ENCODE measurements at places on chromosomes 1 and 21. TPM values are rescaled to one million over a fixed set of nuclear protein-coding genes. Genes with fewer than 3 reads are reported as not detected.
A peak's percentile ranks its signal among the peaks of the same experiment; 100 is the strongest.

DNA sequence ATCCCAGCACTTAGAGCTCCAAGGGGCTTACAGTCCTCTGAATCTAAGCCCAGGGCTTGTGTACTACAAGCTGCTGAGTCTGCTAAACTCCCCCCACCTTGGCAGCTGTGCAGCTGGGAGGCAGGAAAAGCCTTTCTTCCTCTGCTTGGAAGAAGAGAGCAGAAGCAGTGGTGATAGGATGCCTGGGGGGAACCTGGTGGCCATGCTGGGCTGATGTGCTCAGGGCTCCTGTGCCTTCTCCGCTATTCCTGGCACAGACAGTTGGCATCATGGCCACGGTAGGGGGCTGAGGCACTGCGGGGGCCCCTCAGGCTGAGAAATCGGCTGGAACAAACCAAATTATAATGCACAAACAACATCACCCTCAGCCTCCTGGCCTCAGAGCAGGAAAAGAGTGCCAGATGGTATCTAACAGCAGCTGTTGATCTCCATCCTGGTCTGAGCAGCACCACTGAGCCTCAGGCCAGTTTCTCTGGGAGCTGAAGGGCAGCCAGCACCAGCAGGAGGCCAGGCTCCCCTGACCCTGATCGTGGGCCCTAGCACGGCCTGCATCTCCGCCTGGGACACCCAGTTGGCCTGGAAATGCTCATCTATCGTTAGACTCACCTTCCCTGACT is 35.8 kb downstream of the ECE1 start:
- ATAC-seq, result no peak

GRCh38 chr1:167909691-167910180 is 4.2 kb downstream of the ADCY10 start:
- ATAC-seq, result no peak

DNA sequence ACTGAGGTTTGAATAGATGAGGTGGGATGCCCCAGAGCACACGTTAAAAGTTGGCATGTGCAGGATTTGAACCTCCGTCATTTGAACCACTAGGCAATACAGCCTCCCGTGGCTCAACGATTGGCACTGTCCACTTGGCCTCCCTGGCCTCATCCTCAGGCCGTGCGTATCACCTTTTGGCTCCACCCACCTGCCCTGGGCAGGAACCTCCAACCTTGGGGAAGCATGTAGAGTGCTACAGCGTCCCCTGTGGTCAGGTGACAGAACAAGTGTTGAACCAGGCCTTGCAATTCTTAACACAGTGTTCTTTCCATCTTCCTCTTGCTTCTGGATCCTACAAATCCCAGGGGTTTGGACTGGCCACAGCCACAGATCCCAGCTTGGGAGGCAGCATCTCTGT is 112.6 kb downstream of the PAX7 start:
- no peak for ATAC-seq

GRCh38 chr1:157106813-157107189 is 7.2 kb upstream of the ETV3L start:
- ATAC-seq, result peak; percentile 8

- ATAC-seq, result no peak
Measured at GRCh38 chr1:197222025-197222685, 45.9 kb upstream of the CRB1 start.

TMOD4 gene
- 1.5 TPM for total RNA-seq

- ATAC-seq, result no peak
Measured at GRCh38 chr1:169694304-169695075, 16.9 kb downstream of the SELL start.

CDK11A gene
- total RNA-seq, result 51.8 TPM

GRCh38 chr1:43919906-43920305 is 13.7 kb upstream of the ARTN start:
- ATAC-seq, result no peak

- ATAC-seq, result no peak
Measured at GRCh38 chr1:17768651-17769241, 13.6 kb downstream of the ACTL8 start.

DNA sequence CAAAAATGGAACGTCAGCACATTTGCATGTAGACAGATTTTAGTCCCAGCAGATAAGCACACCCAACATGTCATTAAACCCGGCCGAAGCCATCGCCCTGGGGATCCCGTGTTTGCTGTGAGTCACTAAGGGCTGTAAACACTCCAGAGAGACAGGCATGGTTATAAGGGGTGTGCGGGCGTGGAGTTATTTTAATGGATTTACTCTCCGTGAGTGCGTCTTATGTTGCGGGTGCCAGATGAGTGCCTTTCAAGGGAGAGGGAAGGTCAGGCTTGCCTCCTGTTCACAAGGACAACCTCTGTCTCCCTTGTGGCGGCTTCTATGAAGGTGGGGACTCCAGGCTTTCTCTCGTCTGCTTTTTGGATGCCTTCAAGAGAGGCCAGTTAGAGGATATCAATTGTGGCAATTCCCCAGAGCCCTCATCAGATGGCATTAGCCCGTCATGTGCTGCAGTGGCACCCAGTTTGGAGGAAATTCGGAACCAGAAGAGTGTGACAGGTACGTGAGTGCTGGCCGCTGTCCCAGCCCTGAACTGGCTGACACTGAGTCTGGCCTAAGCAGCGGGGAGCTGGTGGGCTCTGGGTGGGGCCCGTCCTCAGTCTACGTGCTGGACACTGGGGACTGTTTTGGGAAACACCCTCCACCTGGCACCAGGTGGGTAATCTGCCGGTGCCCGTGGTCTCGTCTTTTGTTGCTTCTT is 223.8 kb upstream of the TMEM51 start:
- no peak for ATAC-seq

- ATAC-seq, result no peak
Measured at GRCh38 chr21:42376338-42376982, 10.1 kb upstream of the TFF1 start.

DNA sequence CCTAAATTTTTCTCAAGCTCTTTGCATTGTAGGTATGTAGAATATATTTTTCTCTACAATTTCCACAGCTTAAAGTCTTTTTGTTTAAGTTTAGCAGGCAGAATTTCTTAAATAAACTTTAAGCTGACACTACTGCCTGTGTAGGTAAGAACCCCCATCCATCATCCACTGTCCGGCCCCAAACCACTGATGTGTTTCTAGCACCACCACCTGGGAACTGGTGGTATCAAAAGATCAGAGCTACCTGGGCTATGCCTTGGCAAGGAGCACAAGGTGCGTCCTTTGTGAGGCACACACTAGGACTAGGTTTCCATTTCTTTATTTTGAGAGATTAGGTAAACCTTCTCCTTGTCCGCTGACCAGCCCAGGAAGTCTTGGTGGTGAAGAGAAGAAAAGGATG is 10.5 kb upstream of the LELP1 start:
- no peak for ATAC-seq

DNA sequence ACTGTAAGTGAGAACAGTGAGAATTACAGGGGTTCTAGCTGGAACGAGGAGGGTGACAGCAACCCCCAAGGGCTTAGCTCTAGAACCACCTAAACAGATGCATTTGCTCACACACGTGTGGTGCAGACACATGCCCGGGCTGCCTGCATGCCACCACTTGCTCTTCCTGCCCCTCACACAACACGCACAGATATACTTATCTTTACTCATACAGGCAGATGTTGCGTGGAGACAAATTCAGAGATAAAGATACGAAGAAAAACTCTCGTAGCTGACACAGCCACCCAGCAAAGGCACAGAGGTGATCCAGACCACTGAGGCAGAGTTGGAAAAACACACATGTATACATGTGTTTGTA is 13.5 kb downstream of the VANGL1 start:
- ATAC-seq, result no peak

GRCh38 chr21:20971296-20971921 is 26.8 kb upstream of the NCAM2 start:
- ATAC-seq, result no peak

GRCh38 chr1:14440166-14440565 is 158.3 kb upstream of the KAZN start:
- ATAC-seq, result no peak

- no peak for ATAC-seq
Measured at GRCh38 chr21:40143822-40144525, 276.7 kb downstream of the PCP4 start.

DNAI4 gene
- total RNA-seq, result 0.65 TPM

DNA sequence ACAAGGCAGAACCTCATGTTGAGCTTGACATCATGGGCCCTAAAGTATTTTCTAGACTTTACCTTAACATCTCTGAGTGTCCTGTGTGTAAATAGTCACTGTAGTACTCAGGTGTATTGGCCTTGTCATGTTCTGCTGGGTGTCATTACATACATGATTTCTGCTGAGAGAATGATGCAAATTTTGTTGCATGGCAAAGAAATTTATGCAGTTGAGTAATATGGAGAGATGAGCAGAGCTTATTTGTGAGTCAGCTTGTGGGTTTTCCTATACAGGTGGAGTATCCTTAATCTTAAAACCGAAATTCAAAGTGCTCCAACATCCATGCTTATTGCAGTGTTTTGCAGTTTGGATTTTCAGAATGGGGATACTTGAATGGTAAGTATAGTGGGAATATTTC is 36.6 kb downstream of the RGL1 start:
- peak; percentile 77 for ATAC-seq

- no peak for ATAC-seq
Measured at GRCh38 chr1:81165963-81166362, 634.8 kb upstream of the ADGRL2 start.

GRCh38 chr1:32052887-32053286 is 19.9 kb upstream of the TMEM39B start:
- ATAC-seq, result no peak

ZFP69 gene
- 3.4 TPM for total RNA-seq

DNA sequence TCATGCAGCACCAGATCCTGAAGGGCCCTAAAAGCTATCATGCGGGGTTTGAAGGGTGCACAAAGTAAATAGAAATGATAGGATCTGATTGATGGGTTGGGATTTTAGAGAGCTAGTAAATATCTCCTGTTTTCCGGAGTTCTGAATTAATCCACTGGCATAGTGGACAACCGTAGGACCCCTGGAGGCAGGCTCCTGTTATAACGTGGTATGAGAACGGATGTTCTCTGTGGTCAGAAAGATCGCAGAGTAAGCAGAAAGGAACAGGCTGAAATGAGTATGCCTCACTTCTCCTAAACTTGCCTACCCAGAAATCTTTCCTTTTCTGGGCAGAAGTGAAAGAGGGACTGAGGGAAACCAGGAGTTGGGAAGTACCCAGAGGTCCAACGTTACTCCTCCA is 470.8 kb downstream of the AJAP1 start:
- peak; percentile 29 for ATAC-seq

- no peak for ATAC-seq
Measured at GRCh38 chr1:180548686-180549317, 10.0 kb upstream of the OVAAL start.

DNA sequence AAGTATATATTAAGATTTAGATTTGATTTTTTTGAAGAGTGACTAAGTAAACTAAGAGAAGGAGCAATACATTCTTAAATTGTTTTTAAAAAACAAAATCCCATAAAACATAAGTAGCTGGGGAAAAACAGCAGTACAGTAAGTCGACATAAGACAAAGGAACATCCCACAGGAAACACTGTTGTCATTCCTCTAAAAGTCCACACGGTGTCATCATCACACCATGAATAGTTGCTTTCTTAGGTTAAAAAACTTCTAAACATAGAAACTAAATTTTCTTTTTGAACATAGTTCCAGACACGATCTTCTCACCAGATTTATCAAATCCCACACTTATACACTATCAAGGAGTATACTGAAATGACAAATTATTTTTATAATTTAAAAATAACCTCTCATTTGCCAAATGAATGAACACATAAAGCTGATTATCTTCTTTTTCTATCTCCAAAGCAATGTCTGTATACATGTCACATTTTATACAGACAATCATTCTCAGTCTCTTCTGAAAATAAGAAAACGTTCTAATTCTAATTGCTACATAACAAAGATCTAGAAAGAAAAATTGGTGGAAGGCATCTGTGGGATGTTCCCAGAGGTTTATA is 15.8 kb downstream of the ODF2L start:
- ATAC-seq, result peak; percentile 44

KIF26B gene
- total RNA-seq, result not detected

GRCh38 chr1:67626090-67626860 is 58.7 kb upstream of the GADD45A start:
- ATAC-seq, result peak; percentile 74

ACBD6 gene
- total RNA-seq, result 41.9 TPM

DNA sequence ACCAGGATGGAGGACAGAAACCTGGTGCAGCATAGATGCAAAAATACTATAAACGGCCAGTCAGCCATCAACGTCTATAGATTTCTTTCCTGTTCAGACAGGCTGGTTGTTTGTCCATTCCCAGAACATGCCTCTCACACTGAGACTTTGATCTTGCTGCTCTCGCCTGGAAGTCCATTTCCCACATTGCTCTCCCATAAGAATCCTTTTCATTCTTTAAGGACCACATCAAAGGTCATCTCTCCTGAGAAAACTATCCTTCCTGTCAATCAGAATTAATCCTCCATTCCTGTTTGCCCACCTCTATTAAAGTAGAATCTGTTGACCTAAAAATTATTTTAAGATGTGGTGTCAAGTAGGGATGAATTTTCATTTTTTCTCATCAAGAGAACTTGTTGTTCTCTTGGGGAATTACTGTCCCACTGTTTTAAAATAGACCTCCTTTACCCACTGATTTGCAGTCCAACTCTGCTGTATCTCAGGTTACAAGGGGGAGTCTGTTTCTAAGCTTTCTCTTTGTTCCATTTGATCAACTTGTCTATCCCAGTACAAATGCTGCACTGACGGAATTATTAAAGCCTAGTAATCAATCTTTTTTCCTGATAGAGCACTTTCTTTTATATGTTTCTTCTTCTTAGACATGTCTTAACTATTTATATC is 172.7 kb downstream of the PATJ start:
- no peak for ATAC-seq

GRCh38 chr1:70855203-70855602 is 192.4 kb downstream of the PTGER3 start:
- ATAC-seq, result no peak

DNA sequence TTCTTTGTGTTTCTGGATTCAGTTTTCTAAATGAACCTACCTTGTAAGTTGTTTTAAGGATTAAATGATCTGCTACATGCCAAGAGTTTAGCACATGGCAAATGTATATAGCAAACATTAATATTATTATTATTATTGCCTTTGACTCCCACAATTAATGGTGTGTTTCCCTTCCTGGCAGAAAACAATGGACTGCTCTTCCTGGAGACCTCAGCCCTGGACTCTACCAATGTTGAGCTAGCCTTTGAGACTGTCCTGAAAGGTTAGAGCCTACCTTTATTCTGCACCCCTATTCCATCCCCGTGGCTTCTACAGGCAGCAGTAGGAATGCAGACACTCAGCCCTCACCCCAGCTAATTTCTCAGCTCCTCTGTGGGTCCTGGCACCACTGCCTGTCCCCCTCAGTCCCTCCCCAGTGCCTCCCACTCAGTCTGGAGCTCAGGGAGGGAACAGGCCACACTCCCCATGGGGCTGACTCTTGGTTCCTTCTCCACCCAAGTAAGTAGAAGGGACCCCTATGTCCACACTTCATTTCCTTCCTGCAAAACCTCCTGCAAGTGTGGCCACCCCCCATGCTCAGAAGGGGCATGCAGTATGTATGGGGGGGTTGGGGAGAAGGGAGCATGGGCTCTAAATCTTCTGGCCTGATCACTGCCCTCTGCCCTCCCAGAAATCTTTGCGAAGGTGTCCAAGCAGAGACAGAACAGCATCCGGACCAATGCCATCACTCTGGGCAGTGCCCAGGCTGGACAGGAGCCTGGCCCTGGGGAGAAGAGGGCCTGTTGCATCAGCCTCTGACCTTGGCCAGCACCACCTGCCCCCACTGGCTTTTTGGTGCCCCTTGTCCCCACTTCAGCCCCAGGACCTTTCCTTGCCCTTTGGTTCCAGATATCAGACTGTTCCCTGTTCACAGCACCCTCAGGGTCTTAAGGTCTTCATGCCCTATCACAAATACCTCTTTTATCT is 8.8 kb downstream of the RAB25 start:
- no peak for ATAC-seq

Measured in activated T-helper 17 cell treated with anti-CD3 and anti-CD28 coated beads, Interleukin-2, amount 50 U/mL, for 72 hours (primary cell).